ENCODE measurements at places on chromosomes 16 and 17.

- no peak for DNase-seq
Observed at GRCh38 chr17:77772899-77773358, 185.6 kb upstream of the TNRC6C start.

- DNase-seq, result no peak
Observed at GRCh38 chr17:565521-565920, 149.1 kb downstream of the VPS53 start.

GRCh38 chr16:75152635-75153034, 4.3 kb downstream of the ZFP1 start:
- no peak for DNase-seq

GRCh38 chr16:56549744-56550385, 15.0 kb upstream of the MT4 start:
- DNase-seq, result no peak

DNA sequence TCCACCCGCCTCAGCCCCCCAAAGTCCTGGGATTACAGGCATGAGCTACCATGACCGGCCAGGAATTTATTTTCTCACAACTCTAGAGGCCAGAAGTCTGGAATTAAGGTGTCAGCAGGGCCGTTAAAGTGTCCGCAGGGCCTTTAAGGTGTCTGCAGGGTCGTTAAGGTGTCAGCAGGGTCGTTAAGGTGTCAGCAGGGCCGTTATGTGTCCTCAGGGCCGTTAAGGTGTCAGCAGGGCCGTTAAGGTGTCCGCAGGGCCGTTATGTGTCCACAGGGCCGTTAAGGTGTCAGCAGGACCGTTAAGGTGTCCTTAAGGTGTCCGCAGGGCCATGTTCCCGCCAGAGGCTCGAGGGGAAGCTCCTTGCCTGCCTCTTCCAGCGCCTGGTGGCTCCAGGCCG, 125.2 kb downstream of the RAP1GAP2 start:
- no peak for DNase-seq

GRCh38 chr17:51630101-51630671, 369.8 kb downstream of the UTP18 start:
- no peak for DNase-seq

- DNase-seq, result no peak
Observed at GRCh38 chr17:42000413-42001133, 16.7 kb downstream of the DNAJC7 start.

DNA sequence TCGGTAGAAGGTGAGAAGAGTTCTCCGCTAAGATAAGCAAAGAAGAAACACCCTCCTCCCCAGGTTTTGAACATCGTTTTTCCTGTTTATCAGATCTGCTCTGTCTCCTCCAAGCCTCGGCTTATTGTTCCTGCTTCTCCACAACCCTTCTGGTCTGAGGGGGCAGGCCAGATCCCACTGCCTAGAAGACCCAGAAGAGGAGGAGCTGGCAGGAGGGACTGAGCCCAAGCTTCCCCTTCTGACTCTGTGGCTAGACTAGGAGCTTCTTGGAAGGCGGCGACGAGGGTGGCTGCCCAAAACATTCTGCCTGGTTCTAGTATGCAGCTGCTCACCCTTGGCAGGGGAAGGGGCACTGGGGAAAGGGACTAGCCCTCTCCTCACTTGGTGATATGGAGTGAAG, 5.2 kb upstream of the HOXB5 start:
- no peak for DNase-seq

DNA sequence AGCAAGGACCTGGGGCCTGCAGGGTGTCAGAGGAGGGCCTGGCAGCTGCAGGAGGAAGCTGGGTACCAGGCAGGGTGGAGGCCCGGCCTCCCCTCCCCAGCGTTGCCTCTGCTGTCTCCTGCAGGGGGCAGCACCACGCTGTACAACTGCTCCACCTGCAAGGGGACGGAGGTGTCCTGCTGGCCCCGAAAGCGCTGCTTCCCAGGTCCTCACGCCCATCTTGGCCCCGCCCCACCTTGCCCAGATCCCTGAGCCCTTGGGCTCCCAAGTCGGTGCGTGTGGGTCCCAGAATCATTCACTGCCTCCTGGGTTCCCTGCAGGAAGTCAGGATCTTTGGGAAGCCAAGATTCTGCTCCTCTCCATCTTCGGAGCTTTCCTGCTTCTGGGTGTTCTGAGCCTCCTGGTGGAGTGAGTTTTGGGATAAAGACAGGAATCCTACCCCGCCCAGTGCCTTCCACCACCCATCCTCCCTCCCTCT, 1.2 kb downstream of the TMEM95 start:
- DNase-seq, result peak; percentile 93

DNA sequence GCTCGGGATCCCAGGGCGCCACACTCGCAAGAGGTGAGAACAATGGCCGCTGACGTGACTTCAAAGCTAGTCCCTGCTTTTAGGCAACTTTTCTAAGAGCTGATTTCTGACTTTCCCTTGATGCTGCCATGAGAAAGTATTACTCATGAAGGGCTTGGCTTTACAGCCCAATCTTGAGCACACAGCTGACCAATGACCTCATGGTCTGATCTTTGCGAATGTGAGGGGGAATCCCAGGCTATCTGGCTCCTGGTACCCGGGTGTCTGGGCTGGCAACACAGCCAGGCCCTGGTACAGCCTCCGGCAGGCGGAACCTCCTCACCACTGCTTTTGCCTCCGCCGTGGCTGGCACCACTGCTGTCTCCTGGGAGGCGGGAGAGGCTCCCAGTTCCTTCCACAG, 17.5 kb downstream of the NDUFAF8 start:
- DNase-seq, result no peak

- no peak for DNase-seq
Observed at GRCh38 chr17:81364278-81365147, 30.7 kb upstream of the BAHCC1 start.

GRCh38 chr17:72465191-72466024, 344.6 kb downstream of the SOX9 start:
- no peak for DNase-seq
